GM04503 (cell line): ENCODE measurements at places on chromosomes 12 and 14.

- no peak for DNase-seq
Measured at GRCh38 chr14:21369949-21370679, 13.7 kb downstream of the SUPT16H start.

- DNase-seq, result no peak
Measured at GRCh38 chr12:113040722-113041171, 15.8 kb upstream of the DTX1 start.

- no peak for DNase-seq
Measured at GRCh38 chr14:54106661-54107377, 150.2 kb upstream of the BMP4 start.

GRCh38 chr12:42140901-42141300, 3.8 kb downstream of the GXYLT1 start:
- DNase-seq, result no peak

GRCh38 chr14:29126865-29127264, 360.3 kb downstream of the FOXG1 start:
- DNase-seq, result no peak

DNA sequence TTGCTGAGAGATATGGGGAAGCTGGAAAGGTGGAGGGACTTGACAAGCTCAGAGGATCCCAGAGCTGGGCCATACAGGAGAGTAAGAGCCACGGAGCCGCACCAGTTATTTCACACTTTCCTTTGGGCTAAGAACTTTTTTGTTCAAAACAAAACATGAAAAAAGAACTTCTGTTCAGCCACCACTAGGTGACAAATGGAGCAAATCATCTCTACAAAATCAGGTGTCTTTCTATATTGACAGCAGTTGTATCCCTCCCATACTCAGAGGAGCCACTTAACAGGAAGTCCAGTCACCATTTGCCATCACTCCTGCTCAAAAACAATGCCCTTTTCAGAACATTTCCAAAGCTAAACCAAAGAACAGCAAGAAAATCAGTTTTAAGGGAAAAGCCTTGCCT, 70.3 kb upstream of the DBX2 start:
- no peak for DNase-seq

- DNase-seq, result no peak
Measured at GRCh38 chr14:49755378-49755777, 12.6 kb upstream of the KLHDC2 start.

DNA sequence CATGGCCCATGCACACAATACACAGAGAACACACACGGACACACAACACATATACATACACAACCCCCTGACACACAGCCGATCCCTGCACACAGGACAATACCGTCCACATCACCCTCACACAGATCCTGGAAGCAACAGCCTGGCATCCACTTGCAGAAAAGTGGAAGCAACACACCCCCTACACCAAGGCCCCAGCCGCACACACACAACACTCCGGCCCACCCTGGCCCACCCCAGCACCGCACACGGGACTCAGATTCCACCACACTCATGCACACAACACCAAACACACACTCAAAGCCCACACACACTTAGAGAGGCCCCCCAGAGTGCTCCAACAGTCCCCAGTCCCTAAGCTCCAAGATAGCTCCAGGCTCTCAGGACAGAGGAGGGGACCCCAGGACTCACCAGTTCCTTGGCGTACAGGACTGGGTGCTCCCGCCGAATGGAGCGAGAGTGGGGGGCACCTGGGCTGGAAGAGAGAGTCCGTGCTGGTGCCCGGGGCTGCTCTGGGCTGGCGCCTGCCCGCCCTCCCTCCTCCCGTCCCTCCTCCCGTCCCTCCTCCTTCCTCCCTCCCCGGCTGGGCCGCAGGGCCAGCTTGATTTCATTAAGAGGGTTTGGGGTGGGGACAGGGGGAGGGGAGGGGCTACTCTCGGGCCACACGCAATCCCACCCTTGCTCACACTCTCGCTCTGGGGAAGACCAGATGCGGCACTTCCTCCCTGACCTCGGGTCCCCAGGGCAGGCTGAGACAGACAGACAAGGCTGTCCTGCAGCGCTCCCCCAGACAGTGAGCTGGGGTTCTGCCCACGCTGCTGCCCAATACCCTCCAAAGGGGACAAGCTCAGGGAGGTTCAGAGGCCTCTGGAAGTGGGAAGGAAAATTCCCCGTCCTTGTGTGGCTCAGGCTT, at the start of gene TMEM119:
TSS of gene TMEM119 (minus strand) at position 526 of the 913 bp plus-strand sequence. CDS start 5,701 bp downstream, outside the sequence.
- no peak for DNase-seq

GRCh38 chr12:119051474-119051873, 70.1 kb downstream of the SRRM4 start:
- DNase-seq, result no peak

DNA sequence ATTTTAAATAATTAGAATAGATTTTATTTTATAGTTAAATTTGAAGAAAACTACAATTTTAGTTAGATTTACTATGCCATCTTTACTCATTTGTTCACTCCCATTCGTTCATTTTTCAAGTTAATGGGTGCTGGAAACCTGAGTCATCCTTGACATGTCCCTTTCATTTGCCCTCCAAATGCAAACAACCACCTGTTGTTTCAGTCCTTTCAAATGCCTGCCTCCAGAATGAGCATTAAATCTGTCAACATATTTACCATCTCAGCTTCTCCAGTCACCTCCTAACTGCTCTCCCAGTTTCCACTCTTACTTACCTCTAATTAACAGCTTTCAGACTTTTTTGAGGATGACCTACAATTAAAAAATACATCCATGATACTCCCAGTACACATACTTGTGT, 375.5 kb downstream of the RAD51B start:
- no peak for DNase-seq

GRCh38 chr14:71687166-71687831, 244.9 kb upstream of the RGS6 start:
- DNase-seq, result no peak

DNA sequence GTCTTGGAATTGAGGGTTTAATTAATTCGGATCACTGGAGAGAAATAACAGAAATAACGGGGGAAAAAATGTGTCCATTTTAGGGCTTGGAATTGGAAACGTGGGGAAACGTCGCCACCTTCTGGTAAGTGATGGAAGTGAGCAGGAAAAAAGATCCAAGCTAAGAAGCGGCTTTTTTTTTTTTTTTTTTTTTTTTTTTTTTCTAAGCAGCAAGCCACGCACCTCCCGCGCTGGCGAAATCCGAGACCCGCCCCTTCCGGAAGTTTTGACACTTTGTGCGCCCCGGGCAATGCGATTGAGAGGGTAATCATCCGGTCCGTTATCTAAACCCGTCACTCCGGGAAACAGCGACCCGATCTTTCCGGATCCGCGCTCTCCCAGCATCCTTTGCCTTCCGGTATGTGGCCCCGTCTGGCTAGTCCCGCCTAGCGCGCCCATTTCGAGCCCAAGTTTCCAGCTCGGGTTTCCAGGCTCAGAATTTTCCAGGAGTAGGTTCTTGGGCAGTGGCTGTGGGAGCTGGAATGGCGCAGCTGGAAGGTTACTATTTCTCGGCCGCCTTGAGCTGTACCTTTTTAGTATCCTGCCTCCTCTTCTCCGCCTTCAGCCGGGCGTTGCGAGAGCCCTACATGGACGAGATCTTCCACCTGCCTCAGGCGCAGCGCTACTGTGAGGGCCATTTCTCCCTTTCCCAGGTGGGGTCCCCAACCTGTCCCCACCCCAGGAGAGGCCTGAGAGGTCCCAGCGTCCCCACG, at the start of gene ALG10:
TSS of gene ALG10 (plus strand) at position 418 of the 752 bp plus-strand sequence. CDS start at position 522, 104 bp downstream.
- DNase-seq, result peak; percentile 83

DNA sequence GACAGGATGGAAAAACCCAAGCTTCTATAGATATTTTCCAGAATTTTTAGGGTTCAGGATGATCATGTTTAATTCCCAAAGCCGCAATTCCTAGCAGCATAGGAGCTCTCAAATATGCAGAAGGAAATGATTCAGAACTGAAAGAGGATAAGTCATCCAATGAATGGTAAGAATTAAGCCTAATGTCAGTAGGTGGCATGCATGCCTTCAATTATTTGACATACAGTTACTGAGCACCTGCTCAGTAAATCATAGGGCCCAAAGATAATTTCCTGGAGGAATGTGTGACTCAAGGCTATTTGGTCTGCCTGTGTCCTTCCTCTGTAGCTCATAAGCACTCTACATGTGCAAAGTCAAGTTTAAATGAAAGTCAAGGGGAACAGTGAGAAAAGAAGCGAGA, 116.8 kb upstream of the SLC38A4 start:
- DNase-seq, result no peak

GRCh38 chr14:21525962-21526671, at the start of gene SALL2:
TSS of gene SALL2 (minus strand) at chr14:21526346. CDS start at chr14:21526127, 219 bp downstream.
- DNase-seq, result no peak
